MCF 10A (cell line): ENCODE measurements at places on chromosomes 16 and 17. TPM values are rescaled to one million over a fixed set of nuclear protein-coding genes. Genes with fewer than 3 reads are reported as not detected.
A peak's percentile ranks its signal among the peaks of the same experiment; 100 is the strongest.

DNA sequence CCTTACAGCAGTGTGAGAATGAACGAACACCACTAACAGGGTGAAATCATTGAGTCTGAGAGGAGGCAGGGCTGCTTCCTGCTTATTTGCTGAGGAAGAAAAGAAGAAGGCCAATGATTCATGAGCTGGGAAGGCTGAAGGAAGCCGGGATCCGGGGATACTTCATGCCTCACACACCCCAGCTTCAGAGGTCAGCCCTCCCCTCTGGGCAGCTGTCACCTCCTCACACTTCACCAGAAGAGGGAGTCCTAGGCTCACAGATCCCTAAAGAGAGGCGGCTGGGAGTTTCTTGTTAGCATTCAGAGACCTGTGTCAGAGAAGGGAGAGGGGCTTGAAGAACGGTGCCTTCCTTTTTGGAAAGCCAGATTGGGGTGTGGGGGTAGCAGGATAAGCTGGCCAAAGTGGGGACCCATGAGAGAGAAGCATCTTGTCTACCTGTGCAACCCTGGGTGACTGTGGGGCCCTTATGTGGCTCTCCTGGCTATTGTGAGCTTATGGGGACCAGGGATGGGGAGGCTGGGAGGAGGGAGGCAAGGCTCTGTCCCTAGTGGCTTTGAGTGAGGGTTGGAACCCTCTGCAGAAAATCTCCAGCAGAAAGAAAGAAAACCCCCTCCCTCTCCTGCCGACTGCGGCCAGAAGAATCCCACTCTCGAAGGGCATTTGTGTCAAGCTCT, 94.6 kb downstream of the RGS9 start:
- peaks cover 6% of the 10 kb centered on the region for H3K36me3 ChIP-seq
- no peak overlapping the region for H3K27ac ChIP-seq
- H3K27me3 ChIP-seq, result peaks cover 19% of the 10 kb centered on the region
- no peaks in the 10 kb centered on the region for H3K4me1 ChIP-seq

GRCh38 chr16:84548971-84549844, 44.7 kb upstream of the MEAK7 start:
- H3K4me3 ChIP-seq, result no peak overlapping the region
- no peaks in the 10 kb centered on the region for H3K36me3 ChIP-seq

DNA sequence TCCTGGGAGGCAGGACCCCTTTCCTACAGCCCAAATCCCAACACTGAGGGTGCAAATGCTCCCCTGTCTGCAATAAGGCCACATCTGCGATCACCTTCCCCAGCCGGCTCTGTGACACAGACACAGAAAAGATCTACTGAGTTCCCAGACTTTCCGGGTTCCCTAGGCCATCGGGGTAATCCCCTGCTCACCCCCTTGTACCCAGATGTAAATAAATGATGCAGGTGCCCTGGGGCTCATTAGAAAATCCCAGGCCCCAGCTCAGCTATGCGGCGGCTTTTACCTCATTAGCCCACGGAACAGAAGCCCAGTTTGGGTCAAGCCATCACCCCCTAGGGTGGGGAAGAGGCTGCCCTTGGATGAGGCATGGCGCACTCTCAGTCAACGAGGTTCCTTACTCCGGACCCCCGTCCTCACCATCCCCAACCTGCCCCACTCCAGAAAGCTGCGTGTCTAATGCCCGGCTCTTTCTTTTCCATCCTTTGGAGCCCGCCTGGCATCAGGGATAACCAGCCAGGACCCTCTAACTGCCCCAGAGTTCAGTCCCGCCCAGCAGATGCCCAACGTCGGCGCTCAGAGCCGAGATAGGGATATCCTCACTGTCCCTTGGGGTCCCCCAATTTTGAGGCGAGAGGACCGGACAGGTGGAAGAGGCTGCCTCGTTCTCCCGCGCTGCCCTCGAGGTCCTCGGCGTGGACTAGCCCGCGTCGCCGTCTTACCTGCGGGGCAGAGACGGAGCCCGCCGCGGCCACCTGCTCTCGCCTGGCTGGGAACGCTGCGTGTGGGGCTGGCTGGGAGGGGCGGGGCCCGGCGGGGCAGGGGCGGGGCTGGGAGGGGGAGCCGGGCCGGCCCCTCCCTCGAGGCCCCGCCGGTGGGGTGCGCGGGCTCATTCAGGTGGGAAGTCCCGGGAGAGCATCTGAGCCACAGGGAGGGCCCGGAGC, at the start of gene ZNF385C:
Gene ZNF385C, minus strand, starts transcription at position 783 of the 941 bp plus-strand sequence. CDS start 35,417 bp downstream, outside the sequence.
- H3K4me3 ChIP-seq, result no peak within 1 kb of the TSS
- no peaks in the 10 kb centered on the region for H3K36me3 ChIP-seq
- no peak for DNase-seq
- no peak within 1 kb of the TSS for H3K27ac ChIP-seq
- H3K4me1 ChIP-seq, result no peaks in the 10 kb centered on the region

- H3K27ac ChIP-seq, result no peak overlapping the region
- DNase-seq, result no peak
- H3K4me1 ChIP-seq, result peaks cover 20% of the 10 kb centered on the region
- H3K27me3 ChIP-seq, result no peaks in the 10 kb centered on the region
- H3K36me3 ChIP-seq, result no peaks in the 10 kb centered on the region
- H3K4me3 ChIP-seq, result peak overlapping the region; percentile 7
Observed at GRCh38 chr16:66271074-66272060, 95.1 kb upstream of the CDH5 start.

DNA sequence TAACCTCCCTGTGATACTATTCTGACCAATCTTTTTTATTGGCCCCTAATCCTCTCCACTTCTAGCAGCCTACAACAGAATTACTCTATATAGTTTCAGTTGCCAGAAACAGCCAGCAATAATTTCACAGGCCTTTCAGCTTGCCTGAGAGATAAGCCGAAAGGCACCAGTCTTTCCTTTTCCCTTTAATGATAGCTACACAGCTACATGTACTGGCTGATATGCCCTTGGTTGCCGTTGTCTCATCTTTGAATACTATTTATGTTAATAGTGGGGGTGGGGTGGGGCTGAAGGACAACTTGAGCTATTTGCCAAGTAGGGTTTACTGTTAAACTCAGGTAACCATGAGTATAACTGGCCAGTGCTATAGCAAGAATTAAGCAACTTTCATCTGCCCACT, 35.8 kb upstream of the RASL10B start:
- H3K4me1 ChIP-seq, result no peaks in the 10 kb centered on the region
- H3K27ac ChIP-seq, result peak overlapping the region; percentile 63
- no peaks in the 10 kb centered on the region for H3K27me3 ChIP-seq
- no peak for DNase-seq
- no peak overlapping the region for H3K4me3 ChIP-seq

- no peak overlapping the region for H3K27ac ChIP-seq
- H3K4me1 ChIP-seq, result peaks cover 12% of the 10 kb centered on the region
- no peaks in the 10 kb centered on the region for H3K36me3 ChIP-seq
- no peaks in the 10 kb centered on the region for H3K27me3 ChIP-seq
Observed at GRCh38 chr16:86949116-86949515, 368.1 kb downstream of the C16orf95 start.

- peaks cover 12% of the 10 kb centered on the region for H3K4me1 ChIP-seq
- H3K36me3 ChIP-seq, result peaks cover 70% of the 10 kb centered on the region
- no peak for DNase-seq
- H3K27me3 ChIP-seq, result no peaks in the 10 kb centered on the region
Observed at GRCh38 chr17:15981208-15981607, 18.3 kb downstream of the ZSWIM7 start.

- peak overlapping the region; percentile 67 for H3K27ac ChIP-seq
- peaks cover 5% of the 10 kb centered on the region for H3K36me3 ChIP-seq
- H3K27me3 ChIP-seq, result no peaks in the 10 kb centered on the region
- peaks cover 54% of the 10 kb centered on the region for H3K4me1 ChIP-seq
Observed at GRCh38 chr16:72997141-72997542, 50.8 kb downstream of the ZFHX3 start.

GRCh38 chr17:49016775-49017463, 19.7 kb downstream of the IGF2BP1 start:
- H3K4me1 ChIP-seq, result peaks cover 19% of the 10 kb centered on the region
- peaks cover 46% of the 10 kb centered on the region for H3K27me3 ChIP-seq
- peak overlapping the region; percentile 41 for H3K4me3 ChIP-seq
- peak overlapping the region; percentile 42 for H3K27ac ChIP-seq

- no peaks in the 10 kb centered on the region for H3K4me1 ChIP-seq
- no peaks in the 10 kb centered on the region for H3K36me3 ChIP-seq
- no peak overlapping the region for H3K4me3 ChIP-seq
- DNase-seq, result no peak
- H3K27ac ChIP-seq, result no peak overlapping the region
Observed at GRCh38 chr16:52591934-52592592, 45.1 kb upstream of the TOX3 start.

DNA sequence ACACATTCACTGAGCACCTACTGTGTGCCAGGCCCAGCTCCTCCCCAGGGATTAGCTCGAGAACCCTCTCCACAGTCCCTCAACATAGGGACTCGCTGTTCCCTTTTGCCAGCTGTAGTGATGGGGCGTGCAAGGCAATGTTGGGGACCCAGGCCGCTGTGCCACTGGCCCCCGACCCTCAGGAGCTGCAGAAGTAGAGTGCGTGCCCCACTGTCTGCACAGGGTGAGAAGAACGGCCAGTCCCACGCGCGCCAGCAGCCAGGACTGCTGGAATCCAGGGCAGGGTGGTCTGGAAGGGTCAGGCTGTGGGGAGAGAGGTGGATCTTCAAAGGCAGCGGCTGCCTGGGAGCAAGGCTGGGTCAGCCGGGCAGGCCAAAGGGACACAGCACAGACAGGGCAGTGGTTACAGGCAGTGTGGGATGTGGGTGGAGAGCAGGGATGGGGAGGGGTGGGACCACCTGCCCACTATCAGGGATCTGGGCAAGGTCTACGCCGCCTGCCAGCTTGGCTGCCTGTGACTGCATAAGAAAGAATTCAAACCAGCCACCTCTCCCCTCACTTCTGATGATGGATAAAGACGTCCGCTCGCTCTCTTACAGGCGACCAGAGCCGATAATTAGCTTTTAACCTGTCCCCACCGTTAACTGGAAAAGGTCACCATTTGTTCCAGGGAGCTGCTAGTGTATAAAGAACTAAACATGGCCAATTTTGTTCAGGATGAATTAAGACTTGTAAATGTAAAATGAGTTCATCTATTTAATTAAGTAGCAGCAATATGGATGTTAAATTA, 86.7 kb upstream of the GSE1 start:
- H3K27ac ChIP-seq, result no peak overlapping the region
- no peak for DNase-seq
- H3K4me3 ChIP-seq, result no peak overlapping the region
- no peaks in the 10 kb centered on the region for H3K36me3 ChIP-seq
- H3K27me3 ChIP-seq, result no peaks in the 10 kb centered on the region
- peaks cover 21% of the 10 kb centered on the region for H3K4me1 ChIP-seq

DNA sequence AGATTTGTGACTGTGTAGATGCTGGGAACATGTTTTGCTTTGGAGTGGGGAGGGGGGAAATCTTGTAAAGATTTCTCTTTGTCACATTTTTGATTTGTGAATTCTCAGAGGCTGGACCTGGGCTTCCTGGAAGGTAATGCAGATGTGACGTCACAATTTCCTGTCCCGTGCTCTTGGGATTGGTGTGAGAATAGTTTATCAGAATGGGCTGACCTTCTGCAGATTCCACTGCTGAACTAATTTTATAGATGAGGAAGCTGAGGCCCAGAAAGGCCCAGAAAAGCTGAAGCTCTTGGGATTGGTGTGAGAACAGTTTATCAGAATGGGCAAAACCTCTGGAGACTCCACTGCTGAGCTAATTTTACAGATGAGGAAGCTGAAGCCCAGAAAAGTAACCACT, 34.0 kb downstream of the HS3ST3B1 start:
- no peaks in the 10 kb centered on the region for H3K27me3 ChIP-seq
- DNase-seq, result no peak

DNA sequence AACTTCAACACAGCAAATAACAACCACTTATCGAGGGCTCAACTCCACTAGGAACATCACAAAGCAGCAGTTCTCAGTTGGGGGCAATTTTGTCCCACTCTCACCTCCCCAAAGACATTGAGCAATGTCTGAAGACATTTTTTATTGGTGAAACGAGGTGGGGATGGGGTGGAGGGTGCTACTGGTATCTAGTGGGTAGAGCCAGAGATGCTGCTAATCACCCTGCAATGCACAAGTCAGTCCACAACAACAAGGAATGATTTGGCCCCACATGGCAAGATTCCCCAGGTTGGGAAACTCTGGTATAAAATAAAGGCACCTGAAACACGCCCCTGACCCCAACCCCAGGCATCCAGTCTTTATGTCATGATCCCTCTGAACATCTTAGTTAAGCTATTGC, 33.3 kb downstream of the TLE7 start:
- no peaks in the 10 kb centered on the region for H3K36me3 ChIP-seq
- no peaks in the 10 kb centered on the region for H3K4me1 ChIP-seq
- no peak overlapping the region for H3K4me3 ChIP-seq
- DNase-seq, result no peak
- peaks cover 44% of the 10 kb centered on the region for H3K27me3 ChIP-seq
- no peak overlapping the region for H3K27ac ChIP-seq

DNA sequence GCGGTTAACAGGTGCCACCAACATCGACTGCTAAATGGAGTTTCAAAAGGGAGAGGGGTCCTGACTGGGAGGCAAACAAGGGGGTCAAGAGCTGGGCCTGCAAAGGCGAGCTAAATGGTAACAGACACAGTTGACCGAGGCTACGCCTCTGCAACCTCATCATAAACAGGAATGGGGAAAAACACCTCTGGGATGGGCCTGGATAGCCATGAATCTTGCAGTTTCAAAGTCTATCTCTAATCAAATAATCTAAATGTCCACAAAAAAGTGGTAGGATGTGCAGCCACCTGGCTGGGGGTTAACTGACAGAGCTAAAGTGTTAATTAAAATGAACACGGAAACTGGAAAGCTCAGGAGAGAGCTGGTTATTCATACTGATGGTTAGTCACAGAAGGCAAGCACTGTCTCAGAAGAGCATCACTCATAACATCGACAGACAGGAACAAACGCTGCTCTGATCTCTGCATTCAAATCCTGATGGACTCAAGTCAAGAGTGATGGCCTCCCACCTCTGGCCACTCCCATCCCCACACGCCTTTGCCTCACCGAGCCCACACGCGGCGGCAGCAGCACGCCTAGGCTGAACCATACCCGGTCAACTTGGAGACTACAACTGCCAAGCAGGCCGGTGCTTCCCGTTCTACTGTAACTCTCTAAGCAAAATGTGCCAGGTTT, 56.3 kb downstream of the CREBBP start:
- H3K27ac ChIP-seq, result peak overlapping the region; percentile 25
- no peak for DNase-seq
- no peak overlapping the region for H3K4me3 ChIP-seq
- H3K4me1 ChIP-seq, result peaks cover 65% of the 10 kb centered on the region
- H3K36me3 ChIP-seq, result peaks cover 12% of the 10 kb centered on the region

GRCh38 chr17:38586788-38587187, 19.0 kb downstream of the SRCIN1 start:
- no peak for DNase-seq
- H3K4me3 ChIP-seq, result no peak overlapping the region

Gene HSD11B2
- total RNA-seq, result 0.42 and 0.86 TPM in 2 replicates

Gene SSTR5
- total RNA-seq, result not detected in 2 replicates

Gene ITGB4
- total RNA-seq, result 727 and 1,054 TPM in 2 replicates

Gene USP31
- total RNA-seq, result 23.0 and 26.9 TPM in 2 replicates
